ENCODE measurements at places on chromosomes 12 and 14. TPM values are rescaled to one million over a fixed set of nuclear protein-coding genes. Genes with fewer than 3 reads are reported as not detected.
A peak's percentile ranks its signal among the peaks of the same experiment; 100 is the strongest.

Gene SLC10A1
- not detected for total RNA-seq

Gene CCDC91
- total RNA-seq: 18.8 TPM

Gene IFNG-AS1
- total RNA-seq: not detected

Gene FOXG1
- not detected for total RNA-seq

DNA sequence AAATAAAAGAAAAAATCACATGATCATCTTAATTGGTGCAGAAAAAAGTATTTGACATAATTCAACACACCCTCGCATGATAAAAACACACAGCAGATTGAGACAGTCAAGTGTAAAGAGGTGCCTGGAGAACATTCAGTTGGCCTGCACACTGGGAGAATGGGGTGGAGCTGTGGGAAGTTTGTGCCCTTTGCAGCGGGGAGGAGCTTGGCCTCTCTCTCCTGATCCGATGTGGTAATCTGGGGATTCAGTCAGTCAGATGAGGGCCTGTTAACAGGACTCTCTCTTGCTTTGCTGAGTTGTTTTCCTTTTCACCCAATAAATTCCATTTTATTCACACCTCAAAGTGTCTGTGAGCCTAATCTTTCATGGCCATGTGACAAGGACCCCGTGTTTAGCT is 5.9 kb downstream of the SERPINA6 start:
- no peaks in the 10 kb centered on the region for H3K36me3 ChIP-seq
- H3K27me3 ChIP-seq: no peaks in the 10 kb centered on the region
- DNase-seq: no peak
- no peak overlapping the region for H3K27ac ChIP-seq

DNA sequence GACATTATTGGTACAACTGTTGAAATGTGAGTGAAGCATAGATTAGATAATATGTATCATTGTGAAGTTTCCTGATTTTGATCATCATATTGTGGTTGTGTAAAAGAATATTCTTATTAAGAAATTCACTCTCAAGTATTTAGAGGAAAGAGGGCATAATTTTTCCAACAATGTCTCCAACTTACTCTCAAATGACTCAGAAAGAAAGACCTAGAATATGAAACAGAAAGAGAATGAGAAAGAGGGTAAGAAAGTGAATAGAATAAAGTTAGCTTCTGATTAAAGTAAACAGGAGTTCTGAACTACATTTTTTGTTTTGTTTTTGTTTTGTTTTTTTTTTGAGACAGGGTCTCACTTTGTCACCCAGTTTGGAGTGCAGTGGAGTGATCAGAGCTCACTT is 123.0 kb downstream of the CPNE8 start:
- no peaks in the 10 kb centered on the region for H3K27me3 ChIP-seq
- no peak overlapping the region for H3K27ac ChIP-seq
- no peaks in the 10 kb centered on the region for H3K36me3 ChIP-seq
- no peak for DNase-seq
- H3K4me3 ChIP-seq: no peak overlapping the region

GRCh38 chr12:52681526-52682380 is 1.5 kb upstream of the KRT1 start:
- no peak for DNase-seq
- H3K4me1 ChIP-seq: no peaks in the 10 kb centered on the region
- no peaks in the 10 kb centered on the region for H3K36me3 ChIP-seq

GRCh38 chr12:111409780-111410430 is 4.2 kb downstream of the SH2B3 start:
- peak overlapping the region; percentile 33 for H3K27ac ChIP-seq
- peak; percentile 65 for DNase-seq
- no peaks in the 10 kb centered on the region for H3K27me3 ChIP-seq
- H3K4me1 ChIP-seq: peaks cover 15% of the 10 kb centered on the region
- H3K4me3 ChIP-seq: no peak overlapping the region
